ENCODE measurements at places on chromosomes 4 and X.

- no peaks in the 10 kb centered on the region for H3K4me1 ChIP-seq
- H3K36me3 ChIP-seq, result no peaks in the 10 kb centered on the region
- no peak for DNase-seq
- no peak overlapping the region for H3K4me3 ChIP-seq
Measured at GRCh38 chrX:124117325-124117724, 155.8 kb downstream of the STAG2 start.

- no peak overlapping the region for H3K27ac ChIP-seq
Measured at GRCh38 chr4:151604238-151604637, 156.6 kb downstream of the GATB start.

GRCh38 chr4:174483792-174484191 lies 38.5 kb downstream of the HPGD start:
- H3K36me3 ChIP-seq, result no peaks in the 10 kb centered on the region
- no peak overlapping the region for H3K27ac ChIP-seq
- H3K4me3 ChIP-seq, result no peak overlapping the region
- no peak for DNase-seq

DNA sequence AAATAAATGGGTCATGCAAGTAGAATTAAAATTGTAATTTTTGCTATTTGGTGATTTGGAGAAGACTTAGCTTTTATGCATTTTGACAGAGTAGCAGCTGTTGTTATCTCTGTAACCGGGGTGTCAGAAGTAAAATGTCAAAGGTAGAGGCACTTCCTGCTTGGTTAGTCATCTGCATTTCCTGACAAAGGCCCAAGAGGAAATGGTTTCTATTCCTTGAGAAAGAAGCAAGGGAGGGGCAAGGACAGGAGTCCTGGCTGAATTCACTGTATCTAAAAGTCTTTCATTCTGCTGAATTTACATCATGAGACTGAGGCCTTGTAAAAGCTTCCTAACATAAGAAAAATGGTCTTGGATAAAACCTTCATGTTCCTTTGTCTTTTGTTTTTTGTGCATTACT lies 550.9 kb upstream of the BOD1L1 start:
- H3K4me1 ChIP-seq, result no peaks in the 10 kb centered on the region
- no peaks in the 10 kb centered on the region for H3K36me3 ChIP-seq
- no peaks in the 10 kb centered on the region for H3K27me3 ChIP-seq
- no peak overlapping the region for H3K4me3 ChIP-seq
- H3K27ac ChIP-seq, result no peak overlapping the region
- no peak for DNase-seq

- no peak overlapping the region for H3K27ac ChIP-seq
- H3K4me1 ChIP-seq, result peaks cover 4% of the 10 kb centered on the region
- DNase-seq, result no peak
- H3K27me3 ChIP-seq, result no peaks in the 10 kb centered on the region
- no peak overlapping the region for H3K4me3 ChIP-seq
- no peaks in the 10 kb centered on the region for H3K36me3 ChIP-seq
Measured at GRCh38 chr4:75848891-75849290, 53.4 kb downstream of the PPEF2 start.

GRCh38 chrX:150062292-150063137 lies 124.2 kb upstream of the EOLA2 start:
- H3K27me3 ChIP-seq, result no peaks in the 10 kb centered on the region
- no peak overlapping the region for H3K27ac ChIP-seq
- H3K4me3 ChIP-seq, result no peak overlapping the region

DNA sequence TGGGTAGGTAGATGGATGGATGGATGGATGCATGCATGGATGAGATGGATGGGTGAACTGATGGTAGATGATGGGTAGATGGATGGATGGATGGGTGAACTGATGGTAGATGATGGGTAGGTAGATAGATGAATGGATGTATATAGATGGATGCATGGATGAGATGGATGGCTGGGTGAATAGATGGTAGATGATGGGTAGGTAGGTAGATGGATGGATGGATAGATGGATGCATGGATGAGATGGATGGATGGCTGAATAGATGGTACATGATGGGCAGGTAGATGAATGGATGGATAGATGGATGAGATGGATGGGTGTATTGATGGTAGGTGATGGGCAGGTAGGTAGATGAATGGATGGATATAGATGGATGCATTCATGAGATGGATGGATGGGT lies 15.1 kb upstream of the SLC25A6 start:
- no peaks in the 10 kb centered on the region for H3K36me3 ChIP-seq
- DNase-seq, result no peak
- no peak overlapping the region for H3K27ac ChIP-seq
- no peaks in the 10 kb centered on the region for H3K4me1 ChIP-seq
- H3K4me3 ChIP-seq, result no peak overlapping the region
- no peaks in the 10 kb centered on the region for H3K27me3 ChIP-seq

- no peaks in the 10 kb centered on the region for H3K27me3 ChIP-seq
- DNase-seq, result no peak
- no peak overlapping the region for H3K4me3 ChIP-seq
- H3K27ac ChIP-seq, result no peak overlapping the region
- no peaks in the 10 kb centered on the region for H3K36me3 ChIP-seq
Measured at GRCh38 chr4:159060161-159060560, 42.7 kb upstream of the RAPGEF2 start.

GRCh38 chr4:11566444-11567022 lies 137.8 kb upstream of the HS3ST1 start:
- DNase-seq, result no peak
- no peak overlapping the region for H3K27ac ChIP-seq
- no peaks in the 10 kb centered on the region for H3K36me3 ChIP-seq
- no peaks in the 10 kb centered on the region for H3K27me3 ChIP-seq
- H3K4me1 ChIP-seq, result no peaks in the 10 kb centered on the region
- H3K4me3 ChIP-seq, result no peak overlapping the region

GRCh38 chr4:83139514-83140156 lies 25.1 kb upstream of the PLAC8 start:
- no peak for DNase-seq
- H3K36me3 ChIP-seq, result no peaks in the 10 kb centered on the region
- no peaks in the 10 kb centered on the region for H3K27me3 ChIP-seq
- no peaks in the 10 kb centered on the region for H3K4me1 ChIP-seq

- H3K36me3 ChIP-seq, result no peaks in the 10 kb centered on the region
- H3K4me3 ChIP-seq, result no peak overlapping the region
- H3K27me3 ChIP-seq, result no peaks in the 10 kb centered on the region
- no peak for DNase-seq
- no peak overlapping the region for H3K27ac ChIP-seq
- H3K4me1 ChIP-seq, result no peaks in the 10 kb centered on the region
Measured at GRCh38 chrX:69357317-69357716, 146.8 kb upstream of the NALF2 start.

All from ovary (tissue), 10 donors.